ENCODE measurements at places on chromosomes 7 and 10.

GRCh38 chr7:143245123-143245522 is 18.1 kb upstream of the GSTK1 start:
- no peak for DNase-seq

- no peak for DNase-seq
Measured at GRCh38 chr10:95987685-95988426, 55.5 kb upstream of the CCNJ start.

DNA sequence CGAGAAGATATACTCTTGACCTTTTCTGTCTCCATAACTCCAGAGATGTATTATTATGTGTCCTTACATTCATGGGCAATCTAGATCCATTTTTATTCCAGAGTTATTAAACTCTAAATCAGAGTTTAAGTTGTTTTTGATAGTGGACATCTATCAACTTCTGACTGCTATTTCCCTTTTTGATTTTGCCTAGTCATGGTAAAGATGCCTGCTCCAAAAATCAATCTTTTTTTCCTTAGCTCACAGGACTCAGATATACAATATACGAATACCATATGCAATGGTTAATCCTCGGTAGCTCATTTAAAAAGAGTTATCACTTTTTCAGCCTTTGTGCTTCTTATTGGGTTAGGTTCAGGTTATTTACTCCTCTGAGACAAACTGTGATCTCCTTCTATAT is 15.8 kb upstream of the ZEB1 start:
- DNase-seq, result no peak

DNA sequence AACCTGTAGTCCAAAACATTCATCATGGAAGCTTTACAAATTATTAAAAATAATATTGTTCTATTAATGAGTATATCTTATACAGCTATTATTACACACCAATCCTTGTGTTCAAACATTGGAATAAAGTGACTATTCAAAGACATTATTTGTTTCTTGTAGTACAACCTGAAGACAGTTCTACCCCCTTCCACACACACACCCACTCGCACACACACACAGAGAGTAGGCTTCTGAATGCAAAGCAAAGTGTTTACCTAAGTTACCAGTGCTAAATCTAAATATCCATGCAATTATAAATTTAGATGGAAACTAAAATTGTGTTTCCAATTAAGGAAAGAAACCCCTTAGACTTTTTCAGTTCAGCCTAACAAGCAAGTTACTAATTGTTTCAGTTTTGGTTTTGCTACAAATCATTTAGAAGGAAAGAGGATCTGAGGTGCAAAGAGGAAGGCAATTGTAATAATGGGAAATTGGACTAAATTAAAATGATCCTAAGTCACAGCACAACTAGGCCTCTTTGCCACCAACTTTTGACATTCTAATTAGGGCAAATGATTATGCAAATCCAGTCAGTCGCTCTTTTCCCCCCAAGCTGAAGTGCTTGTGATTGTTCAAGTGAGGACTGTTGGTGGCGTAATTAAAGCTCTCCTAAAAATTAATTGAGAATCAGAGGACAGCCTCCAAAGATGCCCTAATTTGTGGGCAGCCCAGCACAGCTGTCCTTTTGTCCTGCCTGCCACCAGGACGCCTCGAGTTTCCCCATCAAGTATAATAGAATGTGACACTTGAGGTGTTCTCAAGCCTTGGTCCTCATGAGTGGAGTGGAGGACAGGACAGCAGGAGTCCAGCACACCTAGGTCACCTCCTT is 19.9 kb upstream of the ATOH7 start:
- DNase-seq, result no peak

DNA sequence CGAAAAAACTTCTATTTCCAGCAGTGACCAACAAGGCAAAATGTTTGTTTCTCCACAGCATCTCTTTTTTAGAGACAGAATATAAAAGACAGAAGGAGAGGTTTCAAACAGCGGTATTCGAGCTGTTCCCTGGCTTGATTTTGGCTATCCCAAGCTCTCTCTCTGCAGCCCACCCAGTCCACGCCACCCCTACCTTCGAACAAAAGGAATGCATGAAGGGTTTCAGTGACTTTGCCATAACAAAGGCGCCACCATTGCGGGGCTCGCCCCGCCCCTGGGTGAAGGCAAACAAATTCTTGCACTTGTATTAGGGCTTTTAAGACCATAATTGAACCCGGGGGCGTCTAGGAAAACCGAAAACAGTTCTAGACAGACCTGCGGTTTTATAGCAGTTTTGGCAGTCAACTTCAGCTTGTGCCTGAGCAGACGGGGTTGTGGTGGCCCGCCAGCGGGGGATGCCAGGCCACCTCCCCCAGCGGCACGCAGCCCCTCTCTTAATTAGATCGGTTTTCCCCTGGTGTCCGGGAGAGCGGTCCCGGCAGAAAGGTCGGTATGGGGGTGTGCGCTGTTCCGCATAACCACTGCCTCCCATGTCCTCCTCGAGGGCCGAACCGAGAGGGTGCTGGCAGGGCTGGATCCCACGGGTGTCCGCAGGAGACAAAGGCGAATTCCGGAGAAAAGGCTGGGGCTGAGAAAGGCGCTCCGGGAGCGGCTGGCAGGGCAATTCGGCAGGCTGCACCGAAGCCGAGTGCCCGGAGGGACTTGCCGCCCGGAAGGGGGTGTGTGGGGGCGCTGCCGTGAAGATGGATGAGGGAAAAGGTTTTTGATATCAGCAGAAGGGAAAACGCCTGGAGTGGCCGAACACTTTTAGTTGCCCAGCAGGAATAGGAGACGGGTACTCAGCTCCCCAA is 2.7 kb upstream of the HOXA11 start:
- DNase-seq, result no peak

DNA sequence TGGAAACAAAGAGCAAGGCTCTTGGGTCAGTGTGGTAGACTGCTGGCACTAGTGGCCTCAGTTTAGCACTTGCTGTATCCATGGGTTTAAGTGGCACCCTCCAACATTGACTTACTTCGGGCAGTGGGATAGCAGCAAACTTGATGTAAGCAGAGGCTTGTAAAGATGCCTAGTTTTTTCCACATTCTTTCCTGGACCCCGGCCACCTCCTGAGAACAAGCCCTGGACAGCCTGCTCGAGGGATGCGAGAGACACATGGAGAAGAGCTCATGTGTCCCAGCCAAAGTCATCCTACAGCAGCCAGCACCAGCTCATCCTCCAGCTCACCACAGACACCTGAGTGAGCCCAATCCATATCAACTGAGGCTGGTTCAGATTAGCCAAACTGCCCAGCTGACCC is 142.7 kb upstream of the PCBD1 start:
- no peak for DNase-seq

DNA sequence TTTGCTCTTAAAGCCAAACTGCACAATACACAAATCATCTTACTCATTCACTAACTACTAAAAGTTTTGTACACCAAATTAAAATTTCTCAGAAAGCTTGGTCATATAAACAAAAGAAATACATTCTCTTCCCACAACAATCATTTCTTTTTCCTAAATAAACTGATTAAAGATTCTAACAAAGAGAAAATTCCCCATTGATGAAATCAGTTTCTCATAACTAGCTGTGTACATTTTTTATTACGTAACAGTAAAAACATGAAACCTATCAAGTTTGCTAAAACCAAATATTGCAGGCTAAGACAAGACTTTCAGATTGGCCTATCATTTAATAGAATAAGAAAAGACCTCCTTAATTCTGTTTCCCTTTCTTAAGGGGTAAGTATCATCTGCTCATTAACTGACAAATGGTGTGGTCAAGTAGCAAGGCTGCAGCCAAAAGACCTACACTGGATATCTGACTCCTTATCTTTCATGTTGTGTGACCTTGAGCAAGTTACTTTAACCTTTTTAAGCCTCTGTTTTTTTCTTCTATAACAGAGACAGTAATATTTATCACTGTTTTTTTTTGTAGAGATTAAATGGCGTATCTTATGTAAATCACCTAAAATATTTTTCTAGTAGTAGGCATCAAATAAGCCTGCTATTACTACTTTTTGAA is 22.4 kb downstream of the NAMPT start:
- no peak for DNase-seq

DNA sequence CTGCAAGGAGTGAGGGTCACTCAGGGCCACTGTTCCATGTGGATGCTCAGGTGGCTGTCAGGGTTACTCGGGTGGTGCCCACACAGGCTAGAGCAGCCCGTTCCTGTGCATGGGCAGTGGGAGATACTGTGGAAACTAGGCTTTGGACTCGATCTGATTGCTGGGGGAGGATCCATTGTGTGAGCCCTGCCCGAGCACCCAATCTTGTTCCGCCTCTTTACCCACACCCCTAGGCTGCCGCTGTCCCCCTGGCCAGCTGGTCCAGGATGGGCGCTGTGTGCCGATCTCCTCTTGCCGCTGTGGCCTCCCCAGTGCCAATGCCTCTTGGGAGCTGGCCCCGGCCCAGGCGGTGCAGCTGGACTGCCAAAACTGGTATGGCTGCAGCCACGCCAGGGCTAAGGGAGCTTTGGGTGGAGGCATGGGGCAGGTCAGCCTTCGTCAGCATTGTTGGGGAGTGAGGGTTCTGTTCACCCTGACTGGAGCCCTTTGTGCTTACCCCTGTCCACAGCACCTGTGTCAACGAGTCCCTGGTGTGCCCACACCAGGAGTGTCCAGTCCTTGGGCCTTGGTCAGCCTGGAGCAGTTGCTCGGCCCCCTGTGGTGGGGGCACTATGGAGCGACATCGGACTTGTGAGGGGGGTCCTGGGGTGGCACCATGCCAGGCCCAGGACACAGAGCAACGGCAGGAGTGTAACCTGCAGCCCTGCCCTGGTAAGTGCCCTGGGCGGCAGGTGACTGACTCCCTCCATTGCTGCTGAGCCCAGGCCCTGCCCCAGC is 12.4 kb upstream of the ZNF862 start:
- DNase-seq, result no peak

GRCh38 chr7:387132-388022 is 97.4 kb downstream of the FOXL3 start:
- DNase-seq, result no peak
